T-helper 2 cell treated with Interferon-gamma antibody and Interleukin-4, amounts not matched to agents 5 μg/mL and 100 μg/mL, for 36 hours (primary cell): ENCODE measurements at places on chromosomes 12 and 14.

- DNase-seq, result no peak
Measured at GRCh38 chr12:58833853-58834252, 86.5 kb downstream of the LRIG3 start.

- DNase-seq, result no peak
Measured at GRCh38 chr14:41498959-41499358, 107.7 kb upstream of the LRFN5 start.

GRCh38 chr12:106954462-106955376, 988 bp upstream of the TMEM263 start:
- DNase-seq, result peak; percentile 12

- DNase-seq, result no peak
Measured at GRCh38 chr12:47710278-47710677, 4.4 kb upstream of the RPAP3 start.

DNA sequence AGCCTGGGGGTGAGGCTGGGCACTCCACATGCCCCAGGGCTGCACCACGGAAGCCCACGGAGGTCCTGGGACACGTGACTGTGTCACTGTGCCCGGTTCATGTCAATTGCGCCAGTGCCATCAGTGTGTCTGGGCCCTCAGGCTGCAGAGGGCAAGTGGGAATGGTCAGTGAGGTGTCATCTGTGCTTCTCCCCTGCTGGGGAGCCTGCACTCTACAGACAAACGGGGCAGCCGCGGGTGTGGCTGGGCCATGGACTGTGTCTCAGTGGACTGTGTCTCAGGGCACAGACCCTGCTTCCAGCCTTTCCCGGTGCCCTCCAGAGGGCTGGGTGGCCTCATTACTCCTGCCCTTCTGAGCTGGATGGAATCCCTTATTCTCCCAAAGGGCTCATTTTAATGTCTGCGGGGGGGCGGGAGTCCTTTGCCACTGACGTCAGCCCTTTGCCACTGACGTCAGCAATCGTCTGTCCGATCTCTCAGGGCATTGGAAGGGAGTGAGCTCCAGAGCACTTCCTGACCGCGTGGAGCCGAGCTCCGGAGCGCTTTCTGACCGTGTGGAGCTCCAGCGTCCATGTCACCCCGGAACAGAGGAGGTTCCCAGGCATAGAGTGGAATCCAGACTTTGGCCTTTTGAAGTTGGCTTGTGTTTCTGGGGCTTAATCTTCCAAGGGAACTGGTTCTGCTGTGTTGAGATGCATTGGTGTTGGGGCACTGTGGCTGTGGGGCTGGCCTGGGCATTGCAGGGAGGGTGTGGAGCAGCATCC, 72.4 kb downstream of the ADGRD1 start:
- DNase-seq, result no peak

DNA sequence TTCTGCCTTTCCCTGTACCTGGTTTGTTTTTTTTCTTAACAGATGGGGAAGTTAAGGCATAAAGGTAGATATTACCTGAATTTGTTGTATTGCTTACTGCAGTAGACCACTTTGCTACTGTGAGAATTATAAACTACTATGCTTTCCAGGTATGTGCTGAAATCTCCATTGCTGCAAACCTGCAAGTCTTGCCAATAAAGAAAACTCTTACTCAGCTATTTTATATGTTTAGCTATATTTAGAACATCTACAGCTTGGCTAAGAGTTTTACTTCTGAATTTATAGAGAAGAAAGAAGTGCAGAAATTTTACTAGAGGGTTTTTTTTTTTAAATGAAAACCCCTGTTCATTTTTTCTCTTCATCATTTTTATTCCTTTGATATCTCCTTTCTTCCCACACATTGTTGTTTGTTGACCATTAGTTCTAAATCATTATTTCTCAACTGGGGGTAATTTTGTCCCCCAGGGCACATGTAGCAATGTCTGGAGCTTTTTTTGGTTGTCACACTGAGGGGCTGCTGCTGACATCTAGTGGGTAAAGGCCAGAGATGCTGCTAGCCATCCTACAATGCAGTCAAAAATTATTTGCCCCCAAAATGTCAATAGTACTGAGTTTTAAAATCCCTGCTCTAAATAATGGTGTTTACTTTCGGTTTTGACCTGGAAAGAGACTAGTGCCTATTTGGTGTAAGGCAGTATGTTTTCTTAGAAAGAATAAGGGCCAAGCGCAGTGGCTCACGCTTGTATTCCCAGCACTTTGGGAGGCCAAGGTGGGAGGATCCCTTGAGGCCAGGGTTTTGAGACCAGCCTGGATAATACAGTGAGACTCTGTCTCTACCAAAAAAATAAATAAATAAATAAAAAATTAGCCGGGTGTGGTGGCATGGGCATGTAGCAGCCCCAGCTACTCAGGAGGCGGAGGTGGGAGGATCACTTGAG, 48.6 kb downstream of the PCNX1 start:
- no peak for DNase-seq

- no peak for DNase-seq
Measured at GRCh38 chr14:64942531-64943111, at the start of gene GPX2. TSS of gene GPX2 (minus strand) at chr14:64942745. CDS start at chr14:64942726, 19 bp downstream.

- no peak for DNase-seq
Measured at GRCh38 chr14:63392236-63392635, 73.5 kb upstream of the GPHB5 start.
